ENCODE measurements at places on chromosomes 2 and 18. TPM values are rescaled to one million over a fixed set of nuclear protein-coding genes. Genes with fewer than 3 reads are reported as not detected.

The LINC00305 gene
- not detected for total RNA-seq

The ROCK1 gene
- 18.6 TPM for total RNA-seq

The TTN gene
- total RNA-seq = under 0.01 TPM

The CEBPZOS gene
- total RNA-seq = 43.9 TPM

The HOXD3 gene
- total RNA-seq = 0.14 TPM

The APLF gene
- 0.59 TPM for total RNA-seq

The ITGB6 gene
- total RNA-seq = 1.0 TPM

The PLCL1 gene
- not detected for total RNA-seq

The NR4A2 gene
- 2.4 TPM for total RNA-seq

The CCDC68 gene
- 3.4 TPM for total RNA-seq

The MEIS1 gene
- total RNA-seq = 3.8 TPM

The MFSD2B gene
- 0.36 TPM for total RNA-seq

The EGR4 gene
- total RNA-seq = 0.34 TPM

The APCDD1 gene
- total RNA-seq = not detected

The MREG gene
- total RNA-seq = 5.7 TPM

The XRCC5 gene
- total RNA-seq = 197 TPM

The RSAD2 gene
- 0.19 TPM for total RNA-seq

The CIB4 gene
- 0.28 TPM for total RNA-seq

The FBXO48 gene
- 0.49 TPM for total RNA-seq

The NEB gene
- 0.17 TPM for total RNA-seq

The CHRNA1 gene
- total RNA-seq = not detected

The DLGAP1 gene
- total RNA-seq = not detected

The RPRM gene
- total RNA-seq = not detected

The COLEC12 gene
- total RNA-seq = not detected

The ICA1L gene
- total RNA-seq = 2.1 TPM

The ANXA4 gene
- 349 TPM for total RNA-seq

The GPR35 gene
- 0.98 TPM for total RNA-seq

The GNLY gene
- total RNA-seq = not detected

The LIMS1 gene
- total RNA-seq = 66.1 TPM

The LRATD1 gene
- not detected for total RNA-seq

The TMEM178A gene
- 0.10 TPM for total RNA-seq

The NCKAP5 gene
- total RNA-seq = 0.96 TPM

The PLGLB2 gene
- total RNA-seq = 0.16 TPM

The SERPINB13 gene
- total RNA-seq = not detected

The SIX2 gene
- 0.27 TPM for total RNA-seq

The OTOS gene
- not detected for total RNA-seq

The NEMP2 gene
- total RNA-seq = 7.1 TPM

Measured in A549 treated with RU486 at 1 μM for 4 hours (cell line).